Inflammatory macrophage treated with lipopolysaccharide for 4 hours (primary cell): ENCODE measurements at places on chromosomes 13 and 19.

- no peak for DNase-seq
Observed at GRCh38 chr13:39406688-39407087, 196.3 kb downstream of the LHFPL6 start.

DNA sequence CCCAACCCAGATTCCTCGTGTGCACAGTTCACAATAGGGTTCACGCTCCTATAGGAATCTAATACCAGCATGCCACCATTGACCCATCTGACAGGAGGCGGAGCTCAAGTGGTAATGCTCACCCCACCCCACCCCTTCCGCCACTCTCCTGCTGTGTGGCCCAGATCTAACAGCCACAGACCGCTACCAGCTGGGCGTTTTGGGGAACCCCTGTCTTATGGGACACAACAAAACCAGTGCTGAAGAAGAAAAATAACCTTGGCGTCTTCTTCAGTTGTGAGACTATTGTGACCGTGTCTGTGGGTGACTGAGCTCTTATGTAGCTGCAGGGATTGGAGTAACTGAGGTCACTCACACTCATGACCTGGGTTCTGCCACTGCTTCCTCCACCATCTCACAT is 5.2 kb upstream of the OR10H1 start:
- DNase-seq = no peak

GRCh38 chr13:62629618-62630017 is 1214.0 kb upstream of the PCDH20 start:
- no peak for DNase-seq

DNA sequence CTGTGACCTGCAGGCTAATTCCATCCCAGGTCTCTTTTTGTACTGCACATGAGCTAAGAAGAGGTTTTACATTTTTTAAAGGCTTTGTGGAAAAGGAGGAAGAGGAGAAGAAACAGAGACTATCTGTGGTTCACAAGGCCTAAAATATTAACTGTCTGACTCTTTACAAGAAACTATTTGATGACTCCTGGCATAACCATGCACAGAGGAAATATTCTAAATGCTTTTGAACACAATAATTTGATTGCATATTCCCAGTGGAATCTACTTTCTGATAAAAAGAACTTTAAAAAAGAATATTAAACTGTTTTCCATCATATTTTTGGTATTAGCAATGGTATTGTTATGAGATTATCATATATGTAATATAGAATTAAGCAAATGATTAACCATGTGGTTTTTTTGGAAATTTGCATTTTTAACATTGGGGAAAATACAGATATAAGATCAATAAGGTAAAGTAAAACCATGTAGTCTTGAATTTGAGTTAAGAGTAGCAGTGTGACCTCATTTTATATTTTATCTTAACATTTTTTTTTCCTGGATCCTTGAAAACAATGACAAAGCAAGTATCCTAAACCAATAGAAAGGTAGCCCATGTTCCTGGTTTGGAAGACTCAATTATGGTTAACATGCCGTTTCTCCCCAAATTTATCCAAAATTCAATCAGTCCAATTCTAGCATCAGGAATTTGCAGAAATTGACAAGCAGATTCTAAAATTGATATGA is 251.0 kb downstream of the UQCRFS1 start:
- no peak for DNase-seq
